ENCODE measurements at places on chromosomes 3 and 15.

DNA sequence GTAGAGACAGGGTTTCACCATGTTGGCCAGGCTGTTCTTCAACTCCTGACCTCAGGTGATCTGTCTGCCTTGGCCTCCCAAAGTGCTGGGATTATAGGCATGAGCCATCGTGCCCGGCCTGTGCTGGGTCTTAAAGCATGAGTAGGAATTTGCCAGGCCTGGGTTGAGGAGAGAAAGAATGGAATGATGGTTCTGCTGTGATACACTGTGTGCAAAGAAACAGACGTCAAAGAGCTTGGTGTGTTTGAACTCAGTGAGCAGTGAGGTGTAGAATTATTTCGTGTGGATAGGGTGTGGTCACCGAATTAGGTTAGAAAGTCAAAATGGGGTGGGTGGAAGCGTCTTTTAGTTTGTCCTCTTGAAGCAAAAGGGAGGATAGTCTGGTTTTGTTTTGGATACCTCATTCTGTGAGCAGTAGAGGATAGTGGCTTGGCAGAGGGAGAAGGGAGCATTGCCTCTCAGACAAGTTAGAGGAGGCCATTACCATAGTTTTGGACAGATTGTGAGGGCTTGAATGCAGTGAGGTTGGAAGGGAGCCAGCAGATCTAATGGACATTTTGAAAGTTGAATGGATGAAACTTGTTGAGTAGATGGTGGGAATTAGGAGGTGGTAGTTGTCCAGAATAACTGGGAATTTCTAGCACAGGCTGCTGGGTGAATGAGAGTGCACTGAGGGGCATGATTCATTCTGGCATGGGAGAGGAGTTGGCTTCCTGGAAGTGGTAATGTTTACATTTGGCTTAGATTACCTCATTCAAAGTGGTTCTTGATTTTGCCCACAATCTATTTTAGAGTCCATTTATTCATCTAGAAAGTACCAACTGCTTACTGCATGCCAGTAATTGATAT, 27.2 kb downstream of the AKAP13 start:
- DNase-seq: peak; percentile 66

DNA sequence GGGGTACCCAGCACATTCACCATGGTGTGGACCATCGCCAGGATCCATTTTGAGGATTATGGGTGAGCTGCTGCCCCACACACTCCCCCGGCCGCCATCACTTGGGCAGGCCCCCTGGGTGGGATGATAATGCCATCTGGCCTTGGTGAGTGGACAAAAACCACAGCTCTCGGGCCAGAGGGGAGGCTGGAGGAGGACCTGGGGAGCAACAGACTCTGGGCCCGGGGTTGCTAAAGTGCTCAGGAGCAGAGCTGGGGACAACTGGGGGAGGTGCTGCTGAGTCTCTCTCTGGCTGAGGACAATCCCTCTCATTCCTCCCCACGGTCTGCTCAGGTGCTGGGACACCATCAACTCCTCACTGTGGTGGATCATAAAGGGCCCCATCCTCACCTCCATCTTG, 29.0 kb downstream of the VIPR1 start:
- DNase-seq: no peak

GRCh38 chr15:44715142-44715796, 4.0 kb downstream of the B2M start:
- no peak for DNase-seq

- DNase-seq: no peak
Measured at GRCh38 chr3:16665282-16665741, 60.1 kb upstream of the DAZL start.

DNA sequence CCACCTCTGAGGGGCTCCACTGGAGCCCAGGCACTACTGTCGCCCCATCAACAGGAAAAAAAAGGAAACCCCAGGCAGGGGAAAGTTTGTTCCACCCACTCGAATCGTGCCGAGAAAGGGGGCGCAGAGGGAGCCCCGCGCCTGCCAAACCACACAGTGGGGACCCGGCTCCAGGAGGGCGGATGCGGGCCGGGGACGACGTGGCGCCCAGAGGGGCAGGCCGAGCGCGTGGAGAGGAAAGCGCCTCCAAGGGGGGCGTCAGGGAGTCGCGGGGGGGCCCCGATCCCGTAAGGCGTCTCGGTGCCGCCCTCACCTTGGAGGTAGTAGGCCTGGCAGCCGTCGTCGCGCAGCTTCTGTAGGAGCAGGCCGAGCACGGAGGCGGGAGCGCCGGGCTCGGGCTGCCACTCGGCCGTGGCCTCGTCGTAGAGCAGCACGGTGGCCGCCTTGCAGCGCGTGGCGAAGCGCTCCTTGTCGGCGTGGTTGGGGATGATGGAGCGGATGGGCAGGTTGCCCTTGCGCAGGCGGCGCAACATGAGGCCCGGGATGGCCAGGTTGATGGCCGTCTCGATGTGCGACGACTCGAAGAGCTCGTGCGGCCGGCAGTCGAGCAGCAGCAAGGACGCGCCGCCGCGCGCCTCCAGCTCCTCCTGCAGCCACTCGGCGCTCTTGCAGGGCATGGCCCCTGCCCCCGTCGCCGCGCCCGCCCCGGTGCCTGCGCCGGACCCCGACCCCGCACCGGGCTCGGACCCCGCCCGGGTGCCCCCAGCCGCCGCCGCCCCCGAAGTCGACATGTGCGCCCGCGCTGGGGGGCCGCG, 627 bp downstream of the DUSP7 start:
- DNase-seq: no peak

DNA sequence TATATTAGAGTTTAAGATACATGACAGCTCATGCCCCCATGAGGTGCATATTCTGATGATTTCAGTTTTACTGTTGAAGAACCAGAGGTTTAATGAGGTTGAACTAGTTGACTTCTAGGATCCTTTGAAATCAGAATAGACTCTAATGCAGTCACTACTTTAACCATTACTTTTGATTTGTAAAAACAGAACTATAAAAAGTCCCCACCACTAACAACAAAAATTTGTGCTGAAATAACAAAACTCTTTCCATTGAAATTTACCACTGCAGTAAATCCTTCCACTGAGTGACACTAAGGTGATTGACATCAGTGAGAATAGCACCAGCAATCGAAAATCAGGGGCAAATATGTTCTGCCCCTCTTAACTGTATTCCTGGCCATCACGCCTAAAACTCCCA, 214.1 kb downstream of the SHQ1 start:
- no peak for DNase-seq

DNA sequence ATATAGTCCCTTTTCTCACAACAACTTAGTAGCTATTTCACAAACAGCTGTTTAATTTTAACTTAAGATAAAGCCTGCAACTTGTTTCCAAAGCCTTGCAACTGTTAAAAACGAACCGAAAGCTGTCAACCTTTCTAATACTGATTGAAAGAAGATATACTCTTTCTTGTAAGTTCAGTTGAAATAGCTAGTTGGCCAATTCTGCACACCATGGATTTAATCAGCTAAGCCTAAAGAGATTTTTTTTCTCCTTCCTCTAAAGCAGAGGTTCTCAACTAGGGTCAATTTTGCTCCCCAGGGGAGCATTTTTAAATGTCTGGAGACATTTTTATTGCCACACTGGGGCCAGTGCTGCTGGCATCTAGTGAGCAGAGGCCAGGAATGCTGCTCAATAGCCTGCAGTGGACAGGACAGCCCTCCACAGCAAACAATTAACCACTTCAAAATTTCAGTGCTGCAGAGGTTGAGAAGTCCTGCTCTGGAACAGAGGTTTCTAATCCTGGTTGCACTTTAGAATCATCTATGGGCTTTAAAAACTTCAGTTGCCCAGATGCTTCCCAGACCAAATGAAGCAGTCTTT, 26.2 kb downstream of the MINDY4B start:
- no peak for DNase-seq

DNA sequence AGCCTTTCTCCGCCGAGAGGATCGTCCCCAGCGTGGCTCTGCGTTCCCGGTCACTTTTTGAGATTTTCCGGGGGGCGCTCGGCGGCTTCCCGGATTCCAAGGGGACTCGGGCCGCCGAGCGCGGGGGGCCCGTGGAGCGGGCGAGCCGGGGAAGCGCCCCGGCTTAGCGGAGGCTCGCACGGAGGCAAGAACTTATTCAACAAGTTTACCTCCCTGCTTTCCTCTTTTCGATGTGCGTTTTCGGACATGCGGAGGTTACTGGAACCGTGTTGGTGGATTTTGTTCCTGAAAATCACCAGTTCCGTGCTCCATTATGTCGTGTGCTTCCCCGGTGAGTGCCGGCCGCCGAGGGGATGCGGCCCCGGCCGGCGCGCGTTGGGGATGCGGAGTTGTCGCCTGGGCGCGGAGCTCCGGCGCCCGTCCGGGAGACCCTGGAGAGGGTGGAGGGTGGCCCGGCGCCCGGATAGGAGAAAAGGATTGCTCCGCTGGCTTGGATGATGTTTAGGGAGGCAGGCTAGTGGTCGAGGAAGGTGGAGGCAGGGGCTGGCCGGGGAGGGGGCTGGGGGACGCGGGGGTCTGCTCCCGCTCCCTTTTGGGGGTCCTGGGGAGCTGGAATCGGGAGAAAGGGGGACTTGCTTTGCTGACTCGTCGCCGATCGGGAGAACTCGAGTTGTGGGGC, 810 bp downstream of the PTPRG start:
- no peak for DNase-seq

DNA sequence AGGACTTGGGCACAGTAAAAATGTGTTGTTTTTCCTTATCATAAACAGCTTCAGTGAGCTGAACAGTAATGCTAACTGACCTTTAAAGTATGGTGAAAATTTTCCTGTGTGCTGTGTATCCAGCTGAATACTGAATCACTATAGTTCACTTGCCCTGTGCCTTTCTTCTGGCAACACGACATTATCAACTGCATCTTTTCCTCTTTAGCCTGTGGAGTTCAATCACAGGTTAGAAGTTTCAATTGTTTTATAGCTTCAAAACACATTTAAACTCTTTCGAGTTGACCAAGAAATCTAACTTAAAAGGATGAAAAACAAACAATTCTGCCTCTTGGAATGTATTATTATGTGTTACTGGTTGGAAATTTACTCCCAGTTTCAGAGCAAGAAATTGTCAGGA, 1120.7 kb upstream of the ALCAM start:
- no peak for DNase-seq

GRCh38 chr15:29133321-29133720, 136.3 kb downstream of the NSMCE3 start:
- DNase-seq: no peak

GRCh38 chr15:40565333-40566238, 744 bp upstream of the CCDC32 start:
- DNase-seq: no peak

DNA sequence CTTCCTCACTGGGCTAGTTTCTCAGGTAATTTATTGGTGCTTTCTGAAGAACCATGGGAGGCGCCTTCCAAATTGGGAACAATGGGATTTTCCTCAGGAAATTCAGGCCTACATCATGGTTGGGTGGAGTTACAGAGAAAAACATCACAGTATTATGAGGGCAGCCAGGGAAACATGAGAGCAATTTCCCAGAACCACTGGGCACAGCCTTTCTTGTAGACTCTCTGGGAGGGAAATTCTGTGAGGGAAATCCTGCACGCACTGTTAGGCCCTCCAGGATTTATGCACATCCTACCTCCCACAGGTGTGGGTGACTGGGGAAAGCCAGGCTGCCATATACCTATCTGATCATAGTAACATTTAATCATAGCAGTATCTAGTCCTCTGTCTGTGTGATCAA, 13.2 kb downstream of the POPDC2 start:
- no peak for DNase-seq

- no peak for DNase-seq
Measured at GRCh38 chr3:133384331-133385027, 15.4 kb upstream of the BFSP2 start.

GRCh38 chr3:2061360-2061759, 37.3 kb upstream of the CNTN4 start:
- no peak for DNase-seq

GRCh38 chr3:49841126-49841696, 15.2 kb downstream of the TRAIP start:
- no peak for DNase-seq

DNA sequence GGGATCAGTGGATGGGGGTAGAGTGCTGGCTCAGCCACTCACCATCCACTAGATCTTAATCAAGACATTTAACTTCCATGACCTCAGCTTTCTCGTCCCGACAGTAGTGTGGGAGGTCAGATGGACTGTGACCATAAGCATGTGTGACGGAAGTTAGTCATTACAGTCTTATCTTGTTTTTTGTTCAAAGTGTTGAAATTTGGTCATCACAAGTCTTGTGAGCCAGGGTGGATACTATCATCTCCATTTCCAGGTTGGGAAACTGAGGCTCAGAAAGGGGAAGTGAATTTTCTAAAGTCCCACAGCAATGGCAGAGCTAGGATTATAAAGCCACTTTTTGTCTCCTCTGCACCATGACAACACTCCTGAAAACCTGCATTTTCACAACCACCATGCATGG, 32.0 kb upstream of the ITGA11 start:
- no peak for DNase-seq

GRCh38 chr15:78018445-78018844, 59.1 kb downstream of the TBC1D2B start:
- no peak for DNase-seq

DNA sequence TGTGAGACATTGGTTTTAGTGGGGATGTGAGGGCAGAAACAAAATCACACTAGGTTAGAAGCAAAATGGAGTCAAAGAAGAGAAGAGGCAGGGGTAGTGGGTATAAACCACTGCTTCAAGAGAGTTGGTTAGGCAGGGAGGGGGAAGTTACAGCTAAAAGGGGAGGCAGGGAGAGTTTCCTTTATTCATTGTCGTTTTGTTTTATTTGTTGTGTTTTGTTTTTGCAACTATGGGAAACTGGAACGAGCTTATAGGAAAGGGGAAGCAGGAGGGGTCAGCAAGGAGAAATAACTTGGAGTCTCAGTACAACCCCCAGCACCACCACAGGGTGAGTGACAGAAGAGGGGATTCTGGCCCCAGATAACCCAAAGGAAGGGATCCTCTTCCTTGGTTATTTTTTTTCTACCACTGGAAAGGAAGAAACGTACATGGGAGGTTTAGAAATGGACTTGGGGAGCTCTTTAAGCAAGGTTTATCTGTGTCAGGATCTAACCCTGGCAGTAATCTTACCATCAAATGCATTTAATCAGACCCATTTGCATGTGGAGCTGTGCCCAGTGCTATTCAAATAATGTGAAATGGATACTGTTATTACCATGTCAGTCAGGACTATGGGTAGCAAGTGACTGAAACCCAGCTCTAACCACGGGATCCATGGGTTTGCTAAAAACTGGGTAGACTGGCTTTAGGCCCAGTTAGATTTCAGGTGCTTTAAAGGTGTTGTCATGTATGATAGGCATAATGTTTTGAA, 68.7 kb downstream of the CCNL1 start:
- DNase-seq: no peak

- DNase-seq: no peak
Measured at GRCh38 chr3:114379266-114379665, 85.4 kb downstream of the TIGIT start.

DNA sequence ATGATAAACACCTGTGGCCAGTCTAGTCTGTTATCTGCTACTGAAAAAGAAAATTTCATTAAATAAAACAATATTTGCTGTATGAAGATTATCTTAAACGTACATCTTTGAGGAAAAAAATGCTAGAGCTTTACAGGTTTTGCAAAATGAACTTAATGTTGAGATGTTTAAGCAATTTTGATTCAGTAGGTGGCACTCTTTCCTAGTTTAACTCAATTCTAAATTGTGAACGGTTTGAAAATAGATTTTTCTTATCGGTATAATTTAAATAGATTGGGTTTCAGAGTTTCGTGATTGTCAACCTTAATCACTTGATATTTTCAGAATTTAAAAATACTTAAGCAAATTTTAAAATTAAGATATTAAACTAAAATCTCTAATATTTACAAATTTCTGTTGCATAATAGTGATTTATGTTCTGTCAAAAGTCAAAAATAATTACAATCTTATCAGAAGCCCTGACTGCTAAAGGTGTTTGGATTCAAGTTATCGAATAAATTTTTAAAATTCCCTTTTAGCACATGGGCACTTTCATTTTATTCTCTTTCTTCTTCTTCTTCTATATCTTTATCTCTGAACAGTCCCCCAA, 7.0 kb upstream of the RNF111 start:
- no peak for DNase-seq
